Suppressor macrophage treated with lipopolysaccharide for 1 hour (primary cell): ENCODE measurements at places on chromosomes 16 and 17.
A peak's percentile ranks its signal among the peaks of the same experiment; 100 is the strongest.

GRCh38 chr17:82114872-82115271 lies 16.8 kb upstream of the FASN start:
- no peak for DNase-seq

DNA sequence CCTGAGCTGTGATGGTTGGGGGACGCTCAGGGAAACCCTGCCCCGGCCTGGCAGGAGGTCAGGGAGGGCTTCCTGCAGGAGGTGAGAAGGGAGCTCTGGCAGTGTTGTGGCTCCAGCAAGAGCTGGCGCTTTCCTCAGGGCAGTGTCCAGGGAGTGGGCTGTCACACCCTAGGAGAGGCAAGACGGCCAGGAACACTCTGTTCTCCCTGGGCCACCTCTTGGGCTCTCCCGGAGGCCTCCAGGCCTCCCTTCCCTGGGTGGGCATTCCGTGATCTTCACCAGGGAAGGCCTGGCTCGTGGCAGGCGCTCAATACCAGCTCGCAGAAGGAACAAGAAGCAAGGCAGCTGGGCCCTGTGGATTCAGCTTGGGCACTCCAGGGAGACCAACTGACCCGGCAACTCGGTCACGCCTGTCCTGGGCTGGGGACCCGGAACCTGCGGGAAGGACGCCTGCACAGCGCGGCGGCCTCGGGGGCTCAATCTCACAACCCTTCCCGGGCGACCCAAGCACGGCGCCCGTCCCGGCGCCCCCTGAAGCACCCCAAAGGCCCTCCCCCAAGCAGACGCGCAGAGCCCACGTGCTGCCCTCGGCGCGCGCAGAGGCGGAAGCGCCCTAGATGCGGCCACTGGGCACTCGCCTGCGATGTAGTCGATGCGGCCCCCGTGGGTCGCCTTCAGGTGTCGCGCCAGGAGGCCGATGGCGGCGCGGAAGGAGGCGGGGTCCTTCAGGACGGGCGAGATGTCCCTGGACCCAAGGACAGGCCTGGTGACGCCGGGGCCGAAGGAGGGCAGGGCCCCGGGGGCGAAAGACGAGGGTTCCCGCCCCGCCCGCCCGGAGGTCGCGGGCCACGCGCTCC lies 588 bp downstream of the APRT start:
- DNase-seq, result peak; percentile 77

DNA sequence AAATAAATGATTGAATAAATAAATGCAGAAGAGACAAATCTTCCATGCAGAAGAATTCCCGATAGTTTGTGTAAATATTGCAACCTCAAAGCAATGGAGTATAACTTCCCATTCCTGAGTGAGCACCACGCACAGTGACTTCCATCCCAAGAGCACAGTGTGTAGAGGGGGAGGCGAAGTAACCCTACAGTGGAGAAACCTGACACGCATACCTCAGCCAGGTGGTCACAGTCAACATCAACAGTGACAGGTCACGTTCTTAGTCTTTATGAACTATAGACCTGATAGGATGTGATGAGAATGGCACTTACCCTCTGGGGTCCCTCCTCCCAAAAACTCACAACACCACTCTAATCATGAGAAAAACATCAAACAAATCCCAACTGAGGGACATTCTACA lies 111.6 kb downstream of the DYNLRB2 start:
- DNase-seq, result no peak

GRCh38 chr16:70696952-70697593 lies 11.2 kb upstream of the MTSS2 start:
- DNase-seq, result no peak

DNA sequence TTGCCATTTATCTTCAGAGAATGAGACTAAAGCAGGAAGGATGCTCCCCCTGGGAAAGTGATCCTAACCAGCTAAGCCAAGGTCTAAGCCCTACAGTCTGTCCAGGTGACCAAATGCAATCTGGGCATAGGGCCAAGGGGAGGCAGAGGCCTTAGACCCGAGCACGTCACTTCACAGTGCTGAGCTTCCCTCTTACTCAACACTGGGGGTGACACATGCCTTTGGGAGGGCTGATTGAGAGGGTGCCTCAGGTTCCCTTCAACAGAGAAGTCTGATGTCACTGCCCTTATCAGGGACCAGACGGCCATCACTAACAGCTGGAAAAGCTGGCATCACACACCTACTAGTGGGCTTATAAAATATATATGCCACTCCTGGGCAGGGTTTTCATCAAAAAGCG lies 4.0 kb downstream of the CIAO2B start:
- DNase-seq, result peak; percentile 60

DNA sequence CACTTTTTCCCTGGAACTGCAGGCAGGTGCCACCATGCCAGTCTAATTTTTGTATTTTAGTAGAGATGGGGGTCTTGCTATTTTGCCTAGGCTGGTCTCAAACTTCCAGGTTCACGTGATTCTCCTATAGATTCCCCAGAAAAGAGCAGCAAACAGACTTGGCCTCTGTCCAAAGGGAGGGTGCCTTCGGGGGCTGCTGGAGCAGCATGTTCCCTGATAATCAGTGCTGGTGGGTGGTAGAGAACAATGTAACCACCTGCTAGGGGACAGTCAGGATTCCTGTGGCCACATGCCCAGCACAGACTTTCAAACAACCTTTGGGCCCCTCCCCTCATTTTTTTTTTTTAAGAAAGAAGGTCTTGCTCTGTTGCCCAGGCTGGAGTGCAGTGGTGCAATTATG lies 14.2 kb upstream of the CCNF start:
- no peak for DNase-seq

DNA sequence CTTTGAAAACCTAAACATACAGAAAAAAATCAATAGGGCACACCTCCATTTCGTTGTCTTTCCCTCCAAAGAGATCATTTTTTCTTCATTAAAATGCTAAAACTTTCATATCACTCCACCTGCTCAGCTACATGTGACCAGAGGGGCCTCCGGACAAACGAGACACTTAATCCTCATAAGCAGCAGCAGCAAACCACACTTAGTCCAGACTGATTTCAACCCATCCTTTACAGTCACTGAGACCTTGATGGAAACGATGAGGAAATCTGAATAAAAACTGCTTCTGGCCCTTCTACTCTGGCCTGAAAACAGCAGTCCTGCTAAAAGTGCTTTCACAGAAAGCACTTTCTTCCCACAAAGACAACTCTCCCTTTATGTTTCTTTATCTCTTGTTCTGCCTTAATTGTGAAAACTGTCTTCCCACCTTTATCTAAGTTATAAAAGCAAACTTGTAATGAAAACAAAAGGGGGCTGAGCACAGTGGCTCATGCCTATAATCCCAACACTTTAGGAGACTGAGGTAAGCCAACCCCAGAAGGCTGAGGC lies 4.6 kb downstream of the ANKRD11 start:
- no peak for DNase-seq

DNA sequence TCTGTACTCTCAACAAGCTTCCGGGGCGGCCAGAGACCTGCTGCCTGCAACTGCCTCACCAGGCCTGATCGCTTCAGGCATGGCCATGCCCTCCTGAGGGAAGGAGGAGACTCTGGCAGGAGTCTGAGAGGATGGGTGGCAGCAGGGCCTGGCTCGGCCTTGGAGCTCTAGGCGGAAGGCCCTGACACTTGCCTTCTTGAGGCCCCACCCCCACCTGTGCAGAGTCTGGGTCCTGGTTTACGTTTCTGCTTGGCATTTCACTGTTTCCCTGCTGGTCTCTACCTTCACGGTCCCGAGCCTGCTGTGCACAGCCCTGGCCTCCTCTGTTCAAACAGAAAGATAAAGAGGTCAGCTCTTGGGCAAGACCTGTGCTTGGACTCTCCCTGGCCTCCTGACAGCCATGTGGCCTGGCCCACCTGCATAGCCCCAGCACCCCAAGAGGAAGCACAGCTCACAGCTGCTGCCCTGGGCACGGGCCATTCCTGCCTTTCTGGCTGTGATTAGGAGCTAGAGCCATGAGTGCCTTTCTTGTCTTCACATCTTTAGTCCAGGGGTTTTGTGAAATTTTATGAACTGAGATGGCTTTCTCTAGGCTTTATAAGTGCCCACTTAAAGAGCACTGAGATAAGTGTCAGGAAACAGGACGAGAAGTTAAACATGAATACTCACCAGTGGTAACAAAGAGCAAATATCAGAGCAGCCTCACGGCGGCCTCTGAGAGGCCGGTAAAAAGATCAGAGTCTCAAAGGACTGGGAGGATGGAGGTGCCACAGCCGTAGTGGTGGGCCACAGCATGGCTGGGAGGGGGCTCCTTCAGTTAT lies 25.6 kb upstream of the MTSS2 start:
- DNase-seq, result no peak

- peak; percentile 72 for DNase-seq
Observed at GRCh38 chr17:79006046-79006445, 3.5 kb downstream of the CANT1 start.

GRCh38 chr17:71440513-71440912 lies 680.3 kb upstream of the SOX9 start:
- DNase-seq, result no peak
